HT1080 (cell line): ENCODE measurements at places on chromosomes 12 and 14. TPM values are rescaled to one million over a fixed set of nuclear protein-coding genes. Genes with fewer than 3 reads are reported as not detected.

DNA sequence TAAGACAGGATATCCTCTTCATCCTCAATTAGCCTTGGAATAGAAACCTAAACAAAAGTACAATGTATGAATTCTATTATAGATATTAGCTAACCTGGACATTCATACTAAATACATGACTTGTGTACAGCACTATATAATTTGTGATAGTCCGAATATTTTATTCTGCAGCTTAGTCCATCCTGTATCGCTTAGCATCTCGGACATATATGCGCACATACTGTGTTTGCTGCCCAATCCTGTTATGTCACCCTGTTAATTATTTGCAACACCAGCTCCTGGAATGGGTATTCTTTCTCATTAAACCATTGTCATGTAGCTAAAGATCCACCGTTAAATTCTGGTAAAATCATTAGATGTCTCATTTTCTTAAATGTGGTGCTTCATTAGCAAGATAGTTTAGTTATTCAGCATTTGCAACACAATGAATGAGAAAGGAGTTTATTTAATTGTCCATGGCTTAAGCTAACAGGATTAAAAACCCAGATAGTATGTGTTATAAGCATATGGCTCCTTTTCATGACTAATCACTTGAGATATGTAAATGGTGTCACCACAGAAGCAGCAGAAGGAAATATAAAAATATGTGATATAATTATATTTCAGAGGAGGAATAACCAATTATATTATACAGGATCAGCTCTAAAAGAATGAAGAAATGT lies 156.0 kb upstream of the ARHGAP5 start:
- no peak for DNase-seq

- no peak for DNase-seq
Measured at GRCh38 chr14:69087061-69087461, 65.9 kb downstream of the DCAF5 start.

CLEC7A gene
- total RNA-seq = not detected in 2 replicates

DLST gene
- total RNA-seq = 67.9 and 80.2 TPM in 2 replicates

CLEC4D gene
- not detected in 2 replicates for total RNA-seq

KRT6C gene
- not detected in 2 replicates for total RNA-seq

GRCh38 chr14:59305231-59305630 lies 116.8 kb downstream of the DAAM1 start:
- DNase-seq = no peak

- DNase-seq = no peak
Measured at GRCh38 chr12:109923481-109924245, 23.6 kb downstream of the TCHP start.

GRCh38 chr14:103085106-103086091 lies 1.4 kb downstream of the LBHD2 start:
- DNase-seq = no peak

DNA sequence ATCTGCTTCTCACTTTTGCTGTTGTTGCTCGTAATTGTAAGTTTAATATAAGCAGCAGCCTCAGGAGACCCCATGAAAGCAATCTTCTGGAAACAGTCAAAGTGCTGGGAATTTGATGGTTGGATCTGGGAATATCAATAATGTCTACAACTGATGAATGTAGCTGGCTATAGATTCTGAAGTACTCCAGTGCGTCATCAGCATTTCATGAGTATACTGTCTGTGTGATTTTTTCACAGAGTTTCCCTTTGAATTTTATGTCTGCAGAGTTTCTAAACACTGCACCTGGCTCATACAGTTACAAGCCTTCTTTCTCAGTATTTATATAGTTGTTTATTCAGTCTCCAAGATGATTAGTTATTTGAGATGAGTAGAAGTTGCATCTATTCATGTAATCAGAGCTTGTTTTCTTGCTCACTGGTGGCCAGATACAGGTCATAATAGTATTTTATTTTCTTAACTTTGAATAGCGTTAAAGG lies 222.3 kb downstream of the RAD51B start:
- DNase-seq = no peak

GRCh38 chr12:95836185-95836609 lies 22.6 kb upstream of the SNRPF start:
- DNase-seq = peak; percentile 49
